ENCODE measurements at places on chromosomes 5 and 9.

DNA sequence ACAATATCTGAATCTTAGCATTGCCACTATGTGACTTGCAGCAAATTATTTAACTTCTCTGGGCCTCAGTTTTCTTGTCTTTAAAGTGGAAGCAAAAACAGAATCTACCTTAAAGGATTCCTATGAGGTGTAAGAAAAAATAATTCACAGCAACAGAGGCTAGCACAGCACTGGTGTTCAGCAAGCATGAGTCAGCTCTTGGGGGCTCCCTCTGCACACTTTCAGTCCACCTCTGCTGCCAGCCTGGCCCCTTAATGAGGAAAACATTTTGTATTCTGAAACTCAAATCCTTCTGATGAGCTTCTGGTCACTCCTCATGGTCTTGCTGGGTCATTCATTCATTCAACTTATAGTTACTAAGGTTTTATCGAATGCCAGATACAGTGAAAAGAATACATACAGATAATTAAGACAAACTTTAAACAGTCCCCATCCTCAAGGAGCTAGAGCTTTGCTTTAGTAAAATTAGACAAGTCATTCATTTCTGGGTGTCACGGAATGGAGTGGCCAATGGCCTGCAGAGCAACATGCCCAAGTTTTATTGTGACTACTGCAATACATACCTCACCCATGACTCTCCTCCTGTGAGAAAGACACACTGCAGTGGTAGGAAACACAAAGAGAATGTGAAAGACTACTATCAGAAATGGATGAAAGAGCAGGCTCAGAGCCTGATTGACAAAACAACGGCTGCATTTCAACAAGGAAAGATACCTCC, 26.8 kb upstream of the IQGAP2 start:
- DNase-seq: no peak

- DNase-seq: no peak
Observed at GRCh38 chr9:120876842-120877240, at the start of gene PHF19. PHF19 (minus strand) TSS chr9:120877188; CDS start chr9:120874741, 2,447 bp downstream.

- DNase-seq: no peak
Observed at GRCh38 chr5:150397146-150397781, 15.4 kb downstream of the CD74 start.

- DNase-seq: no peak
Observed at GRCh38 chr5:173963182-173963838, 25.7 kb upstream of the C5orf47 start.

- DNase-seq: peak; percentile 68
Observed at GRCh38 chr5:141960449-141961323, 2.7 kb upstream of the PCDH12 start.

GRCh38 chr5:74028976-74029375, 403.0 kb downstream of the ARHGEF28 start:
- no peak for DNase-seq

- no peak for DNase-seq
Observed at GRCh38 chr5:73605223-73606087, 20.5 kb upstream of the ARHGEF28 start.

DNA sequence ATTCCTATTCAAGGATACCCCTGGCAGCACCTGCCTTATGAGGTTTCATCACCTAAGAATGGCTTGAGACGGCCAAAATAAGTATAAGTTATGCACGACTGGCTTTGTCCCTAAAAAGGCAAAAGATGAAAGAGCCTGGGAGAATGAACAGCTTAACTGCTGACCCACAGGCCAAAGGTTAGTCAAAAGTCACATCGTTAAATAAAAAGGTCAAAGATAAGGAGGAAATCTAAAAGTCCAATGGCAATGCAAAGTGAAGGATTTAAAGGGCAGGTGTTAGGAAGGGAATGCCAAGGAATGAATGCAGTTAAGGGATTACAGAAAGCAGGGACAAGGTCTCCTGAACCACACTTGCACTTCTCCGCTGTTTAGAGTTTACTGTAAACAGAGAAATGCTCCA, 5.6 kb downstream of the TAL2 start:
- DNase-seq: no peak

- DNase-seq: no peak
Observed at GRCh38 chr5:124079062-124079461, 567.1 kb downstream of the CSNK1G3 start.

DNA sequence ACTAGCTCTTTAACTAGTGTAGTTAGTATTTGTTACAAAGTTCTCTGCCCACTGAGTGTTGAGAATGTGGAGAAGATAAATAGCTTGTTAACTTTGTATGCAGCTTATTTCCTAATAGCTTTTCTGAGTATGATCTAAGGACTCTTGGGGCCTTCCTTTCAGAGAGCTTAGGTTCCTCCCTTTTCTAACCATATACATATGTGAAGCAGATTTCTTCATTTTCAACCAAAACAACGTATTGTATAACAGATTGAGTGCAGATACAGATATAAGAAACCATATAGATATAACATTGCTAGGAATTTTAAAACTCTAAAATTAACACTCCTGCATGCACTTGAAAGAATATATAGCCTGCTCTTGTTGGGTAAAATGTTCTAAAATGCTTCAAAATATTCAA, 70.4 kb downstream of the SCAMP1 start:
- no peak for DNase-seq

GRCh38 chr5:73917433-73917832, 291.4 kb downstream of the ARHGEF28 start:
- DNase-seq: no peak

GRCh38 chr5:125113328-125113727, 366.9 kb upstream of the ZNF608 start:
- DNase-seq: no peak

DNA sequence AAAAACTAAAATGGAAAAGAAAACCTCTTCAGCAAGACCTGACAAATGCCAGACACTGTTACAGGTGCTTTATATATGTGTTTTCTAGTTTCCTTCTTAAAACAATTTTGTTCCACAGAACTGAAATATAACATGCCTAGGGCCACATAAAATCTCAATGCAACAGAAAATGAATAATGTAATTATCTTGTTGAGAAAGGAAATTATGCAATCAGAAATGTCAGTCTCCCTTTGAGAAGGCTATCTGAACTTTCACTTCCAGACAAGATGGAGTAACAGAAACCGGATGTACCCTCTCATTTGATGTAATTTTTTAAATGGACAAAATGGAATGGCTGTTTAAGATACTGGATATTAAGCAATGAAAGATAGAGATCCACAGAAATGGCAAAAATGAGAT, 79.2 kb downstream of the AGTPBP1 start:
- DNase-seq: no peak

DNA sequence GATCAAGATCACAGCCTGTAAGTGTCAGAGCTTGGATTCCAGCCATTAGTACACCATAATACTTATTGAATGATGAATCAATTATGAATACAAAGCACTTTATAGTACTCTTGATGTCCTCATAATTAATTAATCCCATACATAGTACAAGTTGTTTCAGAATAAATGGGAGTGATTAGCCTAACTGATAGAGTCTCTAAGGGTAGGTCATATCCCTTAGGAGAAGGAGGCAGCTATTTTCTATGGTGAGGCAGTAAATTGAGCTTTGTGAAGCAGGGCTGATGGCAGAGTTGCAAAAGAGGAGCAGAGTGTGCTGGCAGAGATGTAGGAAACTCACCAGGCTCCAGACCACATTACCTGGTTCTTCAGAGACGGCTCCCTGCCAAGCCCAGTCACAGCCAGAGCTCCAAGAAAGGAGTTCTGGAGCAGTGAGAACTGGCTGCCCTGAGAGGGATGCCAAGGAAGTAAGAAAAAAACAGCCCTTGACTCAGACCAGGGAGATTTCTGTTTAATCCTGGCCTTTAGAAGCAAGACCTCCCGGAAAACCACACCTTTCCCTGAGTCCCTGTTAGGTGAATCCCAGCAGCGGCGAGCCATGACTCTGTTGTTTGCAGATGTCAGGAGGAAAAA, 112.9 kb downstream of the SH3TC2 start:
- no peak for DNase-seq

GRCh38 chr9:90956026-90956810, 154.6 kb downstream of the SYK start:
- no peak for DNase-seq

GRCh38 chr5:33925278-33925677, 10.9 kb upstream of the RXFP3 start:
- DNase-seq: no peak

- no peak for DNase-seq
Observed at GRCh38 chr5:118687661-118688621, 300.4 kb downstream of the DTWD2 start.

DNA sequence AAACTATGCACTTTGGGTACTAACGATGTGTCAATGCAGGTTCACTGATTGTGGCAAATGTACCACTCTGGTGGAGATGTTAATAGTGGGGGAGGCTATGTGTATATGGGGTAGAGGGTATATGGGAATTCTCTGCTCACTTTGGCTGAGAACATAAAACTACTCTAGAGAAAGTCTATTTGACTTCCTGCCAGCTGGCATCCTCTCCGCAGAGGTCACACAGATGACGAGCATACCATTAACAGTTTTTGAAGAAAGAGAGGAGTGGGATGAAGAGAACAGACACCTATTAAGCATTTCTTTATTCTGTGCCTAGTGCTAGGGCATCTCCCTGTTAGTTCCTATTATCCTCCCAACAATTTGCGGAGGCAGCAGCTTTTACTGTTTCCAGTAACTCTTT, 58.4 kb upstream of the TRIM32 start:
- DNase-seq: no peak

DNA sequence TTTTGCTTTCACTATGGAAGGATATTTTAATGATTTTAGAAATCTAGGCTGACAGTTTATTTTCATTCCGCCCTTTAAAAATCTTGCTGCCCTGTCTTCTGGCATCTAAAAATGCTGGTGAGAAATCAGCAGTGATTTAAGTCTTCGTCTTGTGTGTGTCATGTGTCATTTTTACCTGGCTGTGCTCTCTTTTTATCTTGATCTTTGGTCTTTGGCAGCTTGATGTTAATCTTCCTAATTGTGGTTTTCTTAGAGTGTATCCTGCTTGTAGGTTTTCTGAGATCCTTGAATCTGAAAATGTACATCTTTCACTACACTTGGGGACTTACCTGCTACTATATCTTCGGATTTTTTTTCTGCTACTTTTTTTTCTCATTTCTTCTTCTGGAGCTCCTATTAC, 11.9 kb upstream of the LPCAT1 start:
- DNase-seq: no peak

- DNase-seq: no peak
Observed at GRCh38 chr9:133056533-133056932, 5.2 kb upstream of the CEL start.

- DNase-seq: no peak
Observed at GRCh38 chr5:90308787-90309585, 100.6 kb downstream of the CETN3 start.

GRCh38 chr5:158640593-158640980, 459.1 kb downstream of the EBF1 start:
- no peak for DNase-seq

GRCh38 chr5:64923151-64923685, 154.5 kb downstream of the CWC27 start:
- DNase-seq: no peak

GRCh38 chr5:146560205-146560812, 44.3 kb upstream of the GPR151 start:
- no peak for DNase-seq

DNA sequence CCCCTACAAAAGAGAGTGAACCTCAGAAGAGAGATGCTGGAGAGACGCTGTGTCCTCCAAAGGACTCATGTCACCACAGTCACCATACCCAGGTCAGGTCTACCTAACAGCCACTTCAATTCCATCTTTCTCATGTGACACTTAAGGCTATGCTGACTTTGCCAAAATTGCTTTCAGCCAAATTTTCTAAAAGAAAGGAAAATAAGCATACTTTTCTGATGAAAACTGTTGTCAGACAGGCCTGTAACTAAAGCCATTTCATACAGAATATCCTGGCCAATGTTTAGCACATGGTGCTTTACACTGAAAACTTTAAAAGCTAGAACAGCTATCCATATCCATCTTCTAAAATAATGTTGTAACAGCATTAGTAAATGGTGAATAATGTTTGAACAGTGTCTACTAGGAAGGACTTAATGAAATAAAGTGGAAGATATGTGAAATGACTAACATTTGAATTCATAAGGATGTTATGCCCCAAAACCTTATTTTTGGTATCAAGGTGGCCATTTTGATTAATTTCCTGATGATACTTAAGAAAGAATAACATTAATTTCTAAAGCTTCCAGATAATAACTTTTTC, 97.2 kb downstream of the NFIB start:
- DNase-seq: no peak

DNA sequence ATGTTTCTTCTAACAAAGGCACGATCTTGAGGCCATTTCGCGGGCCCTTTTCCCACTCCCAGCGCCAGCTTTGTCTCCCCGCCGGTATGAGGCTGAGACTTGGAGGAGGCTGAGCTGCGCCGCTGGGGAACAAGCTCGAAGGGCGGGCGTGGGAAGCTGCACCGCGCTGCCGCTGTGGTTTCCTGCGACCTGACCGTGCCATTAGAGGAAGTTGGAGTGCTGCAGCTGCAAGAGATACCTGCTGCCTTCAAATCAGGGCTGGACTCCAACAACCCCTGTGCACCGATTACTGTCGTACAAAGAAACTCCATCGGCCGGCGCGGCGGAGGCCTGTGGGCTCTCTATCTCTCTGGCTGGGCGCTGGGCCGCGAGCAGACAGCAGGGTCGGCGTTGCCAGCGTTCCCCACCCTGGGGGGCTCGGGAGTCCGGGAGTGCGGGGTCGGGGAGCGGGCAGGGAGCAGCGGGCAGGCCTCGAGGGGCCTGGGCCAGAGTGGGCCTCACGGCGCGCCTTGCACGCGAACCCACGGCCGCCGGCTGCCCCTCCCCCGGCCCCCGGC, 1.3 kb upstream of the ERBIN start:
- DNase-seq: peak; percentile 58

DNA sequence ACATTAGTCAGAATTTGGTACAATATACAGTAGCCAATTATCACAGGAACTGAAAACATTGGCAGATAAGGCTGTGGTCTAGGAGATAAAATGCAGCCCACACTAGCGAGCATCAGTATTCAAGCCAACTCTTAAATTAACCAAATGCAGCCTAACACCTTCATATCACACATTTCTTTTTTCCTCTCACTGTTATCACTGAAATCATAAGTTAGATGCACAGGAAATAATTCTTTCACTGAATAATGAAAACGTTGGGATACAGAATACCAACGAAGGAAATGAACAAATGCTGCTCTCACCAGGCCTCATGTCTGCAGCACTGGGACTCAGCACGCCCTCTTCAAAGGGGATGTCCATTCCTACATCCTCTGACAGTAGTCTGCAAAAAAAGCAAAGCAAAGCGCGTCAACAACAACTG, 109.1 kb upstream of the PCA3 start:
- no peak for DNase-seq
